Right renal cortex interstitium (tissue), 3 donors: ENCODE measurements at places on chromosomes 11 and 22. TPM values are rescaled to one million over a fixed set of nuclear protein-coding genes. Genes with fewer than 3 reads are reported as not detected.

DNA sequence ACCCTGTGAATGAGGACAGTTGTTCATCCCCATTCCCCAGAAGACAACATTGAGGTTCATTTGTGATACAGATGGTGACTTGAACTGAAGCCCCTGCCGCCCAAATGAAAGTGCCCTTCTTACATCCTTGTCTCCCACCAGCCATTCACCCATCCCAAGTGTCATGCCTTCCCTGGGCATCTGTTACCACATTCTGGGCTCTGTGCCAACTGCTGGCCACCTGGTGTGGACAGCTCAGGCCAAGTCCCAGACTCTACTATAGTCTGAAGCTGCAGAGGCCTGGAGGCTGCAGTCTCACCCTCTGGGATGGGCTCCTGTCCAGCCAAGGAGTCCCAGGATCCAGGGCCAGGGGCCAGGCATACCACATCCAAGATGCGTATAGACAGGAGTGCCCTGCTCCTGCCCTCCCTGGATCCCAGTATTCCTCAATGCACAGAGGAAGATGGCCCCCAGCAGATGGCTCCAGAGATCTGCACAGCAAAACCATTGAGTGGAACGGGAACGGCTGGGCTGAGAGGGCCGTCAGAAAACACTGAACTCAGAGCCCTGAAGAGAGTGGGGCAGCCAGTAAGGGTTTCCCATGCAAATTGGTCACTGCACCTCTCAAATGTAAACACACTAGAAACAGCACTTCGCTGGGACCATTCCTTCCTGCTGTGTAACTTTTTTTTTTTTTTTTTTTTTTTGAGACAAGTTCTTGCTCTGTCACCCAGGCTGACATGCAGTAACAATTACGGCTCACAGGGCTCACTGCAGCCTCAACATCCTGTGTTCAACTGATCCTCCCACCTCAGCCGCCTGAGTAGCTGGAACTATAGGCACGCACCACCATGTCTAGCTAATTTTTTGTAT is 22.8 kb downstream of the ARRB1 start:
- no peak for DNase-seq

Gene CST6
- polyA plus RNA-seq, result not detected

- no peak for DNase-seq
Observed at GRCh38 chr11:47857892-47858543, 9.9 kb upstream of the NUP160 start.

DNA sequence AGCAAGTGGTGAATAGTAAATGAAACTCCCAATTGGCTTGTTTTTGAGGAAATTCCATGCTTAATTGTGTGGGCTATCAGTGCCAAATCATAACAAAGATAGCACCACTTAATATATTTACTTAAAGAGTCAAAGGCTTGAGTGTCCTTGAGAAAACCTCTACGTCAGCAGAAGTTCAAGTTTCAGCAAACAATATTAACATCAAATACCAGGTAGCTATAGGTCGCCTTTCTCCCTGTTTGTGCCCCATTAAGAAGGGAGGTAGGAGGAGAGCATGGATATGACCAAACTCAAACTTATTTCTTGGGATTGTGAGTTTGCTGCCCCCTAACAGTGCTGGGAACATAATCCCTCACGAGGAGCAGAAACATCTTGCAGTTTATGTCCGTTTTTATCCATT is 105.6 kb upstream of the SYN3 start:
- peak; percentile 2 for DNase-seq

Gene ANKK1
- polyA plus RNA-seq, result 0.50 TPM

- DNase-seq, result no peak
Observed at GRCh38 chr11:12546660-12547059, 127.6 kb upstream of the TEAD1 start.

Gene MGAT3
- 26.7 TPM for polyA plus RNA-seq

DNA sequence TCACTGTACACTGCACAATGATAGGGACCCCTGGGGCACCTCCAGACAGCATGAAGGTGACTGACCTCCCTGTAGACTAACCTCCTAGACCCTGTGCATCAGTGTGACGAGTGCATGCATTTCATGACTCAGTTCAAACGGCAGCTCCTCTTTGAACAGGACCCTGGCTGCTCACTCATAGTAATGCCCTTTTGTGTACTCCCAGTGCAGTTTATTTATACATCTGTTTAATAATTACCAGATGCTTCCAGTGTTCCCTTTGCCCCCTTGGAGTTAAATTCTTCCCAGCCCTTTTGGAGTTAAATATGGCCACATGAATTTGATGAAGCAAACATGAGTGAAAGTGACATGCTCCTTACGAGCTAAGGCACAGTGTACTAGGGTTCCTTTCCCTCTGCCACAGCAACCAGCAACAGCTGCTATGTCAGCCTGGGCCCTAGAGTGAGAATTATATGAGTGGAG is 72.4 kb downstream of the PANX1 start:
- DNase-seq, result no peak

- DNase-seq, result no peak
Observed at GRCh38 chr11:63507511-63507910, 1.6 kb downstream of the LGALS12 start.

DNA sequence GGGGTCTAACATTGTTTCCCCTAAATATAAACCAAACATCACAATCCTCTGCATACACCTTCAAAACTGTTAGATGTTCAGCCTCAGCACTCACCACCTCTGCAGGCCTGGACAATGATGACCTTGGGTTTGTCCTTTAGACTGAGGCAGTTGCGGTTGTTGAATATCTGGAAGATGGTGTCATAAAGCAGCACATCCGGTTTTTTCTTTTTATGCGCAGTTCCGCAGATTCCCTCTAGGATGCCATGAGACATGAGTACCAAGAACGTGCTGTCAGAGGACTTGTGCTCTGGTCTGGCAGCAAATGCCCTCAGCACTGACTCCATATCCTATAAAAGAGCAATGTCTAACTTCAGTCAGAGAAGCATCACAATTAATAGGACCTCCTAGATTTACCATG is 22.8 kb downstream of the CASP5 start:
- no peak for DNase-seq
